Activated CD4-positive, CD25-positive, alpha-beta regulatory T cell treated with anti-CD3 and anti-CD28 coated beads, Interleukin-2, amount 50 U/mL, for 16 hours (primary cell): ENCODE measurements at places on chromosomes 11 and 22.

GRCh38 chr11:119480380-119481020, 57.5 kb upstream of the THY1 start:
- DNase-seq: no peak

DNA sequence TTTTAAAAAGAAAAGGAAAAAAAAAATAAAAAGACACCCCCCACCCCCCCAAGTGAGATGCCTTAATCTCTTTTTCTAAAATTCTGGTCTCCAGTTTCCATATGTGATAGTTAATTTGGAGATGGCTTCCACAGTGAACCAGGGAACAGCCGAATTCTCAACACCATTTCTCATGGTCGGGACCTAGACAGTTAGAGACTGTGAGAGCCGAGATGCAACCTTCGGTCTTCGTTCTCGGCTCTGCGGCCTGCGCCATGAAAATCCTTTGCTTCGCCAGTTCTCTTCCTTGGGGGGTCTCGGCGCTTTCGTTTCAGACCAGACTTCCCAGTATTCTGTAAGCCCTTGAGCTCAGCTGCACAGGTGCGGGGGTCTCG, 723 bp downstream of the CACNG2 start:
- no peak for DNase-seq

- DNase-seq: no peak
These were observed 9.9 kb upstream of the CAPN5 start for GRCh38 chr11:77056814-77057402.

- DNase-seq: no peak
These were observed 2.0 kb upstream of the UBXN1 start for GRCh38 chr11:62680825-62681240.

DNA sequence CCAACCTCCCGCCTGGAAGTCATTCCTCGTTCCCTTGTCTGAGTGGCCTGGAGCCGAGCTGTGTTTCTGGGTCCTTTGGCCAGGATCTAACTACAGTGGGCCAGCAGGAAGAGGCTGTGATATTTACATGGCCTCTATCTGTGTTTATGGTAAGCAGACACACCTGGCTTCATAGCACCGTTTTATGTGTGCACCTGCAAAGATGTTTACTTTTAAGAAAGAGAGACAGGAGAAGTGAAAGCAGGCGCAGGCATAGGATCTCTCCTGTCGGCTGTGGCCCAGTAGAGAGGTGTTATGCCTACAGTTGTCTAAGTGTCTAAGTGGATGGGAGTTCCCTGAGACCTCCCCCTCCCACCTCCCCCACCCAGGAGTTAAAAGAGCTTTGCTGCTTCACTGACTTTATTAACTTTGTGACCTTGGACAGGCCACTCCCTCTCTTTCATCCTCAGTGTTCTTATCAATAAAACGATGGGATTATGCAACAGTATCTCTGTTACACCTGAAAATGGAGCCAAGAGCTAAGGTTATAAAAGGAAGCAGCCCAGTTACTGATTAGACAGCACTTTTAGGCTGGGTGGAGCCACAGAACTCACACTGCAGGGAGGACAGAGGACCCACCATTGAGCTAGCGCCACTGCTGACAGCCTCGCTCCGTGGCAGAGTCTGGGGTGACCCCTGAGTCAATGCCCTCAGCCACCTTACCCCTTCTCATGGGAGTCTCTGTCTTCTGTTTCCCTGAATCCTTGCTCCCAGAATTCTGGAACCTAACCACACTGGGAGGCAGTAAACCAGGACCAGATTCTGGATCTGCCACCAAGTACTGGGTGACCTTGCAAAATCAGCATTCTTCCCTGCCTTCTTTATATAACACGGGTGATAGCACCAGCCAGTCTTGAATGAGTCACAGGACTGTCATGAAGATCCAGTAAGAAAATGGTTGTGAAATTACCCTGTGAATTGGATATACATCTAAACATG, 22.0 kb downstream of the ST14 start:
- no peak for DNase-seq

DNA sequence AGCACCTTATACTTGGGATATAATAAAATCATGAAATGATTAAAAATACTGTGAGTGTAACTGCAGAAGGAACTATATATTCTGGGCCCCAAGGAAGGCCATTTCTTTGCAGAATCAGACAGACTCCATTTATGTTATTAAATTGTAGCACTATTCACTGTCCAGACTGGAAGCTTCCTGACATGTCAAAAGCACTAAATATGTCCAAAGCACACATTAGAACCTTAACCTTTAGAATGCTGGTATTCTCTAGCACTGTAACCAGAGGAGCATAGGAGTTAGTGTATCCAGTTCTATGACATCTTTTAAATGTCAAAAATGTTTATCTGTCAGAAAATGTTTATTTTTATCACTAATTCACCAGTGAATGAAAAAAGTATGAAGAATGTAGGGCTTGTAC, 246.9 kb downstream of the CADM1 start:
- DNase-seq: no peak

GRCh38 chr11:35180317-35181233, 41.6 kb downstream of the CD44 start:
- no peak for DNase-seq

DNA sequence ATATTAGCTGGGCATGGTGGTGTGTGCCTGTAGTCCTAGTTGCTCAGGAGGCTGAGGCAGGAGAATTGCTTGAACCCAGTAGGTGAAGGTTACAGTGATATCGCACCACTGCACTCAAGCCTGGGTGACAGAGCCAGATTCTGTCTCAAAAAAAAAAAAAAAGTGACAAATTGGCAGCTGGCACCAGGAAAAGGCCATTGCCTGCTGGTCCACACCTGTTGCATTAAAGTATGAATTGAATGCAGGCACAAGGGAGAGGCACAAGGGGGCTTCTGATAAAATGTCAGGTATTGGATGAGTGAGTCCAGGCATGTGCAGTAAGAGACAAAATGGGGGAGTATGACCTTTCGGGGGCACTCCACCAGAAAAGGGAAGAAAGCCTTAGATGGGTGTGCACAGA, 28.2 kb downstream of the ZNF70 start:
- no peak for DNase-seq

- no peak for DNase-seq
These were observed 26.0 kb upstream of the LRRC10B start for GRCh38 chr11:61482513-61482912.

DNA sequence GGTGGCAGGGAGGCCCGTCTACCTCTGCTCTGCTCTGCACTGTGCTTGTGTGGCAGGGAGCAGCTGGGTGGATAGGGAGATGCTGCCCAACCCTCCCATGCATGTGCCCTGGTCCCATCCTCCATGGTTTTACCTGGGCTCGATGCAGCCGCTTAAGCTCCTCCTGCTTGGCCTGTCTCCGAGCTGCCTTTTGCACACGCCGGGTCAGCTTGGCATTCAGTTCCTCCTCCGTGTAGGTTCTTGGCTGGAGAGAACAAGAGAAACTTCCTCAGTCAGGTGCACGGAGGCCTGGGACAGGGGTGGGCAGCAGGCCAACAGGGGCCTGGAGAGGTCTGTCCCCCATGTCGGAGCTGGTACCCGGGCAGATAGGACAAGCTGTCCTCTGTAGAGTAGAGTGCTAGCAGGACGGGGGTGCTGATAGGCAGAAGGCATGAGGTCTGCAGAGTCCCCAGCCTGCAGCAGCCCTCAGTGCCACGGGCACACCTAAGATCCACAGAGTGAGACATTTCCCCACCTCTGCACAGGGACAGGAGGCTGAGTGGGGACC, 36.4 kb upstream of the BID start:
- no peak for DNase-seq

- DNase-seq: no peak
These were observed 93.7 kb downstream of the PRR5L start for GRCh38 chr11:36389811-36390210.

DNA sequence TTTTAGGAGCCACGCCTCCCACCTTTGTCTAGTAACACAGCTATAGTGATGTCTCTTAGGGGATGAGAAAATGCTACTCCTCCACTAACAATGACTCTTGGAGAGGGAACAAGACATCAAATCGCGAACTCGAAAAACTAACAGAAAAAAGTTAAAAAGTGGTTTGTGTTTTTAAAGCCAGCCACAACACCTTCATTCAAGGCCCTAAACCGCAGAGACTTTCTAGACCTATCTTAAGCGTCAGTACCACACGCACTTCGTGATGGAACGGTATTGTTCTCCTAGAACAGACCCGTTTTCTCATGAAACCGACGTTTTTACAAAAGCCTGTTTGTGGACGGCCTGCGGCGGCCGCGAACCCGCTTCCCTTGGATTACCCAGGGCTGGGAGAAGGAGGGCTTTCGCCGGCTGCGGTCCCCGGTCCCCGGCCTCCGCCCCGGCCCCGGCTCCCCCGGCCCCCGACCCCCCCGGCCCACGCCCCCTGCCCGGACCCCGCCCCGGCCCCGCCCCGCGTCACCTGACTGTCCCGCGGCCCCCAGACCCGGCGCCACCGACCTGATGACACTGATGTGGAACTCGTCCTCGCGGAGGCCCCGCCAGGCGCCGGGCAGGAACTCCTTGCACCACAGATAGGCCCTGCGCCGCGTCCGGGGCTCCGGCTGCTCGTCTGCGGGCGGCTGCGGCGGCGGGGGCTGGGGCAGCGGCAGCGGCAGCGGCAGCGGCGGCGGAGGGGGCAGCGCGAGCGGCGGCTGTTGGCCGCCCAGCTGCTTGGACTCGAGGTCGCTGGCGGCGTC, 718 bp downstream of the CHKA start:
- DNase-seq: no peak

DNA sequence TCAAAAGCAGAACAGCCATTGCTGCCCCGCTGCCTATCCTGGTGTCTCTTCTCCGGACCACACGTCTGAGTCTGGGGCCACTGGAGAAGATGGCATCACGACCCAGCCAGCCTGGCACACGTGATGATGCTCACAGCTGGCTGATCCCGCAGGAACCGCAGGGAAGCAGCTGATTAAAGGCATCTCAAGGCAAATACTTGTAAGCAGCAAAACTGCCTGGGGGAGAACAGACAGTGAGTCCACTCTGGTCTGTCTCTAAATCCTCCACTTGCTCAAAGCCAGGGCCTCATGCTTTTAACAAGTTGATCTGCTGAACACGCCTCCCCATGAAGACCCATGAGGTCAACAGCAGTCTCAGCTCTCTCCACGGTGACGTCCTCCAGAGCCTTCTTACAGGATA, 108.6 kb downstream of the BRD1 start:
- DNase-seq: no peak
